ENCODE measurements at places on chromosomes 11 and 22.
A peak's percentile ranks its signal among the peaks of the same experiment; 100 is the strongest.

DNA sequence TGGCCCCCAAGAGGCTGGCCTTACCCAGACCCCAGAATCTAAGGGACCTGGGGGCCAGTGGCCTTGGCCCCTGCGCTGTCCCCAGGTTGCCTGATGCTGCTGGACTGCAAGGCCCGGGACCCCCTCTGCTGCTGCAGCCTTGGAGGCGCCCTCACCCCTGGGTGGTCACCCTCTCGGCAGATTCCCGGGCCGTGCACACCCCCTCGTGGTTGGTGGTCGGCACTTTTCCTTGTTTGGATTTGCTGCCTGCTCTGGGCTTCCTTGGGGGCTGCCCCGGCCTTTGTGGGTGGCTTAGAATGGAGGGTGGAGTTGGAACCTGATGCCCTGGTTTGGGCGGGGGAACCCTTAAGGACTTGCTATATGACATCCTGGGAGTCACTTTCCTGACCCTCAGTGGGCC is 5.3 kb downstream of the RIN1 start:
- no peak for DNase-seq

GRCh38 chr11:70031631-70032469 is 46.3 kb upstream of the ANO1 start:
- DNase-seq = no peak

- DNase-seq = no peak
Measured at GRCh38 chr11:46475926-46476545, 84.5 kb upstream of the CHRM4 start.

DNA sequence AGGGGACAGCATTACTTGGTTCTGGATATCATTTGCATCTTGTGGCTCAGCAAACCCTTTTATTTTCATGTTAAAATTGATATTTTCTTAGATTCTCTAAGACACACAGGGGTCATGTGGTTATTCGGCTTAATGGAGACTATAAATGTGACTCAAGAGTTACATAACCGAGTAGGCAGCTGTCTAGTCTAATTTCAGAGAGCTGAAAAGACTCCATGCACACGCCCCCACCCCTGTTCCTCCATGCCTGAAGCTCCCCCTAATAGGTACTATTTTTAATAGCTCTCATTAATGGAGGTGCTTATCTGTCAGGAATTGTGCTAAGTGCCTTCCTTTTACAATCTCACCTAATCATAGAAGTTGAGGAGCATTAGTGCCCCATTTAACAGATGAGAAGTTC is 189.2 kb upstream of the ARHGAP20 start:
- no peak for DNase-seq

- DNase-seq = peak; percentile 31
Measured at GRCh38 chr11:82775736-82776346, 42.2 kb upstream of the FAM181B start.

DNA sequence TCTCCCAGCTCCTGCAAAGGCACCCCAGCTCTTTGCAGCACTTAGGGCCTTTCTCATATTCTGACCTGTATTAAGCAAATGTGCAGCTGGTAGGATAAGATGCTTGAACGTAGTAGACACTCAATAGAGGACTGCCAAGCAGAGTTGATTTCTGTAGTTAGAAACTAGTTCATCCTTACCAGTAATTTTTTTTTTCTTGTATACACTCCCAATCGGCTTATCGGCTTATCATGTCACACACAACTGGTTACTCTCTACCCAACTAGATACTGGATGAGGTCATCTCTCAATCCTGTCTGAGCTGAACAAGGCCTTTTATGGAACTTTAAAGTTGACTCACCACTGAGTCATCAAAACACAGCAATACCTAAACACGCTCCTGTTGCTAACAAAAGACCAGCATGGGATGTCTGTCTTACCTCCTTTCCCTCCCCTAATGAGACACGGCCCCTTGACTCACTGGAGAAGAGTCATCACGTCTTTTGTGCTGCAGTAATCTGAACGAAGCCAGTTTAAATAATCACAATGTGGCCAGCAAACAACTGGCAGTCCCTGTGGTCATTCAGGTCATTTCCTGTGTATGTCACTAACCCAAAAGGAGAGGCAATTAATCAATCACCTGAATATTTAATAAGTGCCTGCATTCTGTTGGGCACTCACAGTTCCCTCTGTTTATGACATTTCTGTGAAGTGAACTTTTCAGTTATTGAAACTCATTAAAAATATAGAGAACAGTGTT is 7.5 kb upstream of the WEE1 start:
- DNase-seq = peak; percentile 53

DNA sequence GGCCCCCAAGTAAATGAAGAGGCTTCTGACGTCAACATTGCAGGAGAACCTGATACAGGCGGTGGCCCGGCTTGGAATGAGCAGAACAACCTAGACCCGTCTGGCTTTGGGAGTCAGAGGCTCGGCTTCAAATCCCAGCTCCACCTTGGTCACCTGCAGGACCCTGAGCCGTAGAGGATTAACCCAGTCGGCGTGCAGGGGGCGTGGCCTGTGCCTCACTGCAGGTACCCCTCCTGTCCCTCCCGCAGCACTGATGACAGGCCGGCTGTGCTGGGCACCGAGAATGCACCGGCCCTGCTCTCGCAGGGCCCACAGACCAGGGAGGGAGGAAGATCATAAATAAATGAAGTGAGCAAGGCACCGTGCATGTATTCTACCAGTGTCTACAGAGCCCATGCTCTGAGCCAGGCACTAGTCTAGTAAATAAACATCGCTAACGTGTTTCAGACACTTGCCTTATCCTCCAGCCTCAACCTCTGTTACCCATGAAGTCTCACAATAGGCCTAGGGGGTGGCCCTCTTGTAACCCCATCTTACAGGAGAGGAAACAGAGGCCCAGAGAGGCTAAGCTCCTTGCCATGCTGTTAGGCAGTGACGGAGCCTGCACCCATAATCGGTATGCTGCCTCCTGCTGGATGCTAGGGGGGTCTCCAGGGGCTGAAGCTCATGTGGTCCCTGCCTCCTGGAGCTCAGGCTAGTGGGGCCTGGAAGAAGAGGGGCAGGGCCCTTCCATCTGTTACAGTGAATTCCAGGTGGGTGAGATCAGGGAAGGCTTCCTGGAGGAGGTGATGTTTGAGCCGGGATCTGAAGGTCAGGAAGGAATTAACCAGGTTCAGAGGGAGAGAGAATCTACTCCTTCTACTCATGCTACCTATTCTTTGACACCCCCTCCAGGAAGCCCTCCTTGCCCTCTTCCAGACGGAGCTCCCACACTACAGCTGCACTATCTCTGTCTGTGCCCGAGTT is 53.4 kb downstream of the RTL6 start:
- no peak for DNase-seq

GRCh38 chr11:9953994-9954626 is 290.2 kb downstream of the SWAP70 start:
- no peak for DNase-seq

DNA sequence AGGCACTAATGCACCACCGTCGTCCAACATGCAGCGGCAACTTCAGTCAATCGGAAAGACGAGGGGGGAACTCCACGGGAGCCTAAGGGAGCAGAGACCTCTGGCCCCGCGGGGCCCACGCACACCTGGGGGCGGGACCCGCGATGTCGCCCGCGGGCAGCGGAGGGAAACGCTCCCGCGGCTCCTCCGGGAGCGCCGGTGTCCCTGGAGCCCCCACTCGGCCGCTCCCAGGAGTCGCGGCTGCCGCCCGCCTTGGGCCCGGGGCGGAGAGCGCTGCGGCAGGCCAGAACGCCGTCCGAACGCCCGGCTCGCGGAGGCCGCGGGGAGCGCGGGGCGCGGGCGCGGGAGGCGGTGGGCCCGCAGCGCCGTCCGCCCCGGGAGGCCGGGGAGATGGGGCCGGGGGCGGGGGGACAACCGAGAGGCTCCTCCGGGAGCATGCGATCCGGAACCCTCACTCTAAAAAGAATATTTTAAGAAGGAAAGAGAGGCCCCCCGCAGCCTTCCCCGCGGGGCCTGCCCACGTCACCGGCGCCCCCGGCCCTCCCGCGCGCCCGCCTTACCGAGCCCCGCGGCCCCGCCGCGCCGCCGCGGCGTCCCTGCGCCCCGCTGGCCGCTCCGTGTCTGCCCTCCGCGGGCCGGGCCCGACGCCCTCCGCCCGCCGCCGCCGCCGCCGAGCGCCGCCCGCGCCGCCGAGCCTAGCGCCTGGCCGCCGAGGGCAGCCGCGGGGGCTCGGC is 86.6 kb upstream of the ARHGAP32 start:
- peak; percentile 4 for DNase-seq

DNA sequence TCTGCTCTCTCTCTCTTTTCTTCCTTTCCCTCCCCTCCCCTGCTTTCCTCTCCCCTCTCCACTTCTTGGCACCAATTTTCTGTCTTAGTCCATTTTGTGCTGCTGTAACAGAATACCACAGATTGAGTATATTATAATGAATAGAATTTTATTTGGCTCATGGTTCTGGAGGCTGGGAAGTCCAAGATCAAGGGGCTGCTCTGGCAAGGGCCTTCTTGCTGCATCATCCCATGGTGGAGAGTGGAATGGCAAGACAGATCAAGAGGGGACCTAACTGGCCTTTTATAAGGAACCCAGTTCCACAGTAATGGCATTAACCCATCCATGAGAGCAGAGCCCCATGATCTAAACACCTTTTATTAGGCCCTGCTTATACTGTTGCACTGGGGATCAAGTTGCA is 44.5 kb downstream of the ST3GAL4 start:
- DNase-seq = no peak

DNA sequence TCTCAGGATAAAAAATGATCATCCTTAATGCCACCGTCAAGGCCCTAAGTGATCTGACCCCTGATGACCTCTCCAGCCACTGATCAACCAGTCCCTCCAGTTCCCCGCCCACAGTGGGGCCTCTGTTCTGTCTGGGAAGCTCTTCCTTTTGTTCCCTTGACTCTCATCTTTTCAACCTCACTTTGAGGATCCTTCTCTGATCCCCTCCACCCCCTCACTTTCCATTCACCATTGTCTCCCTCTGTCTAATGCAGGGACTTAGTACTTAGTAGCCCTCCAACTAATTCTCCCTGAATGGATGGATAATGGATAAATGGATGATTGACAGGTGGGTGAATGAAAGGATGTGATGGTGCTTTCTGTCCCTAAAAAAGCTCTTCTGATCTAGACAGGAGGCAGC is 45.6 kb downstream of the C11orf58 start:
- no peak for DNase-seq

DNA sequence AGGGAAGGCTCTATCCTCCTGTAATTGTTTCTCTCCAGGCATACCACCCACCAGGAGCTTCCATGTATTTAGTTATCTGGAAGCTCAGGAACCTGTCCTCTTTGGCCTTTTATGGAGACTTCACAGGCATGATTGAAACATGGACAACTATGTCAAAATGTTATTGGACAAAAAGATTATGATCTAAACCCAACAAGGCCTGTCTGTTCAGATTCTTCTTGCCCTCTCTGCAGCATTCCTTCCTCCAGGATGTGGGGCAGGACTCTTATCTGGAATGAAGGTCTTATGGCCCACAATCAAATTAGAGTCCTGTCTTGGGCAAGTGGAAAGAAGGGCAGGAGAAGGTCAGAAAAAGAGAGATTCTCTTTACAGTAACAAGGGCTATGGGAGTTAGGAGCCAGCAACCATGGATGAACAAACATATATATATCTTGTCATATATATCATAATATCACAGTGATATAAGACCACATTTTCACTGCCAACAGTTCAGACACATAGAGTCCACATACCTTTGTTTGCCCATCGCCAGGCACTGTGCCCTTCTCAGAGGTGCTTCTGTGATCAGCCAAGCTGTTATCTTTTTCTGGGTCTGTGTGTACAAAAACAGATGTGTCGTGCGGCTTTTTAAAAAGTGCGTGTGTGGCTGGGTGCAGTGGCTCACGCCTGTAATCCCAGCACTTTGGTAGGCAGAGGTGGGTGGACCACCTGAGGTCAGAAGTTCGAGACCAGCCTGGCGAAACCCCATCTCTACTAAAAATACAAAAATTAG is 42.5 kb upstream of the SUSD2 start:
- no peak for DNase-seq

DNA sequence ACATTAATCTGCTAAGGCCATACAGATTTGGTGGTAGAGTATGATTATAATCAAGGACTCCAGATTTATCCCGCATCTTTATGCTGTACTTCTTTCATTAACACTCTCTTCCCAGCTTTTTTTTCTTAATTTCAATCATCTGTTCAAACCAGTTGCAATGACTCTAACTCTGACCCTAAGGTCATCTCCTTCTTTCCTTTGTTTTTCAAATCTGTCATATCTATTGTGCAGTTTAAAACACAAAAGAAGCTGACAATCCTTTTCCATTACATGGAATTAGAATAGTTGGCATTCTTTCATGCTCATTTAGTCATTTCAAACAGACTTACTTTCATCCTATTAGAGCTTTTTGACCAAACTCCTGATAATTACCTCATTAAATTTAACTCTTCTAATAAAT is 53.6 kb upstream of the GRM5 start:
- DNase-seq = no peak

GRCh38 chr11:113697756-113698407 is 8.2 kb downstream of the TMPRSS5 start:
- no peak for DNase-seq

Data from CD4-positive, alpha-beta T cell treated with Interleukin-12 subunit alpha and Interleukin-12 subunit beta, for 1 hour (primary cell).